Kidney (tissue), 22 donors: ENCODE measurements at places on chromosomes 1 and 21.

DNA sequence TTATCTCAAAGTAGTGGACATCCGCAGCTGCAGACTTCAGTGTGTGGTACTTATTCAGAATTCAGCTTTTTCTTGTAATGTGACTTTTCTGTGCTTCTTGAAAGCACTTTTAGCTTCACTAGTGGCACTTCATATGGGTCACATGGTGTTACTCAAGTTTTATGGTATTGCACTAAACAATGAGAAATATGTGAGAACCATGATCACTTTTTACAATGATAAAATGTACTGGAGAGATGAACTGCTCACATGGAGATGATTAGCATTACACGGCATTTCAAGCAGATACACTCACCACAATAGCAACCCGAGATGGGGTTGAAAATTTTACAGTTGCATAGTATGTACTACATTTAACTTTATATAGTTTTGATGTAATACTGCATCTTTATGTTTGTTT is 40.1 kb upstream of the GPR52 start:
- DNase-seq, result no peak

GRCh38 chr1:172383536-172383935 is 36.9 kb upstream of the C1orf105 start:
- DNase-seq, result peak; percentile 94

- DNase-seq, result no peak
Measured at GRCh38 chr1:110107867-110108469, 4.3 kb upstream of the UBL4B start.

DNA sequence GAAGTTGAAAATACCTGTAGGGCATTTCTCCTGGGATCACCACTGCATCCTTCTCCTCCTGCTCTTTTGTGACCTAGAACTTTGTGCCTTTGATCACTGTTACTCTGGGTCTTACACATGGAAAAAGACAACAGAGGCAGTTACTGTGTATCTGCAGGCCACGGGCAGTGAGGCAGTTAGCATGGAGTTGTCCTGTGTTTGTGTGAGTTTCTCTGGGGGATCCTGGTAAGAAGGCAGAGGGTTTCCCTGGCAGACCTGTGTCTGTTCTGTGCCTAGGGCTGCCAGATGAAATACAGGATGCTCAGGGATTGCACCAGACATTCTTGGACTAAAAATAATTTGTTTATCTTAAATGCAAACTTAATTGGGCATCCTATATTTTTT is 44.4 kb upstream of the SCCPDH start:
- peak; percentile 5 for DNase-seq

- DNase-seq, result no peak
Measured at GRCh38 chr1:167909691-167910180, 4.2 kb downstream of the ADCY10 start.

GRCh38 chr1:161706482-161707347 is at the start of gene FCRLA:
Gene FCRLA (plus strand): TSS chr1:161707229. CDS start chr1:161707265, 36 bp downstream.
- DNase-seq, result no peak

DNA sequence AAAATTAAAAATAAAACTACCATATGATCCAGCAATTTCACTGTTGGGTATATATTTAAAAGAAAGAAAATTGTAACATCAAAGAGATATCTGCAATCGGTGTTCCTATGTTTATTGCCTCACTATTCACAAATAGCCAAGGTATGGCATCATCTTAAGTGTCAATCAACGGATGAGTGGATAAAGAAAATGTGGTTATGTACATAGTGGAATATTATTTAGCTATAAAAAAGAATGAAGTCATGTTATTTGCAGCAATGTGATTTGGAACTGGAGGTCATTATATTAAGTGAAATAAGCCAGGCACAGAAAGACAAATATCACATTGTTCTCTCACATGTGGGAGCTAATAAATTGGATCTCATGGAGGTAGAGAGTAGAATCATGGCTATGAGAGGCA is 76.3 kb downstream of the RD3 start:
- no peak for DNase-seq

DNA sequence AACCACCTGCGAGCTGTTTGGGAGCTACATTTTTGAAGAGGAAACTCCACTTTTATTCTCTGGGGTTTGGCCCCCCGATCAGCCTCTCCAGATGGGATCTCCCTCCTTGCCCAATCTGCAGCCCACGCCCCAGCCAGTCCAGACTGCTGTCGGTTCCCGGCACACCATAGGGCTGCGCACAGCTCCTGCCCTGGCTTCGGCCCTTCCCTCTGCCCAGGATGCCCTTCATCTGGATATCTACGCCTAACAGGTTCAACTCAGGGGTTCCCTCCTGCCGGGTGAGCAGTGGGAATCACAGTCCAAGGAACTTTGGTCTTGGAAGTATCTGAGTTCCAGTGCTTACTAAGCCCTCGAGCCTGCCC is 135.3 kb downstream of the KAZN start:
- DNase-seq, result no peak

DNA sequence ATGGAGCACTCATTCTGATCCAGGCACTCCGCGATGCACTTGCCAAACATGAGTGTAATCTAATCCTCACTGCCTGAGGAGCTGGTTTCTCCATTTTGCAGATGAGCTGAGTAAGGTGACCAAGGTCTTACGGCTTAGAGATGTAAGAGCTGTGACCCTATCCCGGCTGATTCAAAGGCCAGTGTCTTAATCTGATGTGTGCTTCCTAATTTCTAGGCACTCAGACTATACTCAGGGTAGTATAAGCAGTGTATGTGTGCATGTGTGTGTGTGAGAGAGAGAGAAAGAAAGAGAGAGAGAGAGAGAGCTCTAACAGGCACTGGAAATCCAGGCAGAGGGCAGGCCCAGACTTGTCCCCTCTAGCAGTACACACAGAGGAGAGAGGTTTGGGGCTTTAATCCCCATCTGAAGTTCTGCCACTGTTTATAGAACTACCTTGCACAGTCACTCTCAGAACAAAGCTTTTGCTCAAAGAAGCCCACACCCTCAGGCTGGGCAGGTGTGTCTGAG is 188.2 kb downstream of the ZBTB18 start:
- no peak for DNase-seq

DNA sequence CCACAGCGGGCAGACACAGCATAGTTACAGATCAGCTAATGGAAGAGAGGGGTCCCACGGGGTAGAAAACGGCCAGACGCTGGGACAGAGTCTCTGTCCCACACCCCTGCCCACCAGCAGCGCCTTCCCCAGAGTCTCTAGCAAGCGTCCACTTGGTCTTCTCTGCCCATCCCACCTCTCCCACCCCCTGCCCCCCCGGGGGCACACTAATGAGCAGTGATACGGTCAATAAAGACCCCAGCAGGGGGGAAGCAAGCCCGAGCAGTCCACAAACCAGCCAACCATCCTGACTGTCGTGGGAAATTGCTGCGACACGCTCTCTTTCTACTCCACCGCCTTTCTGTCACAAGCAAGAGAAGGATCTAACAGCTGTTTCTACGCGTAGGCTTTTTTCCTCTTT is 374.7 kb downstream of the NPHP4 start:
- DNase-seq, result no peak

DNA sequence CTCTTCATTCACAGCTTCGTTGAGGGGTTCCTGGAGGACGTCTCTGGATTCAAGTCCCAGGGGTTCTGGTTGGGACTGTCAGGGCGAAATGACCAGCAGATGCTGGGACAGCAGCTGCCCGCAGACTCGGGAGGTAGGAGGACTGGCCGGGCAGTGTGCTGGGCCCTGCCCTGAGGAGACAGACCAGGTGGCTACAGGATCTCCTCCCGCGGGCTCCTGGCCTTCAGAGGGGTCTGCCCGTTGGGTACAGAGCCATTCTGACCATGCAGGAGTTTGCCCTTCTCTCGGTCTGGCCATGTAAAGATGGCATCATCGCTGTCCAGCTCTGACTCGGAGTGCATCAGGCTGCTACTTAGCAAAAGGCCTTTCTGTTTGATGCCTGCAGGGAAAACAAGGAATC is 122.5 kb downstream of the KIAA0319L start:
- no peak for DNase-seq

DNA sequence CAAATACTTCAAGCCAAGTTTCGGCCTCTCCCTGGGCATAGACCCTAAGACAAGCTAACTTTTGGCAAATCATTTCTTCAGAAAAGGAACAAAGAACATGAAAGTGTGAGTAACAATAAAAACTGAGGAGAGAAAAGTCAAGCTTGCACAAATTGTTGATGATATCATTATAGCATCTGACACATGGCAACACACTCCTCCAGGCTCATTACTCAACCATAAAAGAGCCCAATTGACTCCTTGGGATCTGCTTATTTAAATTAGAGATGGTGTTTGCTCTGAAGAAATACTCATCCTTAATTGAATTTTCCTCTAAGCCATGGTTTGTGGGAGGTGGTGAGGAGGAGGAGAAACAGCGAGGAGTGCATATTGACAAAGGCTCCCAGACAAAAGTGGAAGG is 54.5 kb downstream of the TNFSF4 start:
- DNase-seq, result no peak

DNA sequence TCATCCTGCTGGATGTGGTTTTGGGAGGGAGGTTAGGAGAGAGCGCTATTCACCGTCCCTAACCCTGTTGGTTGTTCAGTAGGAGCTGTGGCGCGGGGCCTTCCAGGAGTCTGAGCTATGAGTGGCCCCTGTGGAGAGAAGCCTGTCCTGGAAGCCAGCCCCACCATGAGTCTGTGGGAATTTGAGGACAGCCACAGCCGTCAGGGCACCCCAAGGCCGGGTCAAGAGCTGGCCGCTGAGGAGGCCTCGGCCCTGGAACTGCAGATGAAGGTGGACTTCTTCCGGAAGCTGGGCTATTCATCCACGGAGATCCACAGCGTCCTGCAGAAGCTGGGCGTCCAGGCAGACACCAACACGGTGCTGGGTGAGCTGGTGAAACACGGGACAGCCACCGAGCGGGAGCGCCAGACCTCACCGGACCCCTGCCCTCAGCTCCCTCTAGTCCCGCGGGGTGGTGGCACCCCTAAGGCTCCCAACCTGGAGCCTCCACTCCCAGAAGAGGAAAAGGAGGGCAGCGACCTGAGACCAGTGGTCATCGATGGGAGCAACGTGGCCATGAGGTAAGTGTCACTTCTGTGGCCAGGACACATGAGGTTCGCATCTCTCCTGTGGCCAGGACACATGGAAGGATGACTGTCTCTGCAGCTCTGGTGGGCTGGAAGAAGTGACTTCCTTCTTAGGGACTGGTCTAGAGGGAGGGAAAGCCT is 1.2 kb downstream of the ZC3H12A start:
- DNase-seq, result no peak

GRCh38 chr1:219381396-219381795 is 207.7 kb downstream of the LYPLAL1 start:
- DNase-seq, result no peak
